ENCODE measurements at places on chromosomes 7 and 10.

DNA sequence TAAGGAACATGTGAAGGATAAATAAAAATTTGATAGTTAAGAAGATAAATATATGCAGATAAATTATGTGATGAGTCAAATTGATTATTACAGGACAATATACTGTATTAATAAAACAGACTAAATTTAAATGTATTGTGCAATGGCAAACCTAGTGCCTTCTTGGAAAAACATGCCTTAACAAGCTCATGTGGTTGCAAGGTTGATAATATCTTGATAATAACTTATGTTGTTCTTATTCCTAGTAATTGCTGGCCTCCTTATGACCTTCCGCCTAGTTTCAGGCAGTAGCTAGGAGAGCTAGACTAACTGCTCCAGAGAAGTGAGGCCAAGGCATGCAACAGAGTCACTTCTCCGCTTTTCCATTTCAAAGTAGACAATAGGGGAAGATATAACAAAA lies 7.6 kb upstream of the RAB11FIP2 start:
- no peak for DNase-seq

- DNase-seq, result no peak
Observed at GRCh38 chr10:103082683-103083082, 110.4 kb downstream of the NT5C2 start.

GRCh38 chr10:30577048-30577447 lies 52.5 kb downstream of the LYZL2 start:
- no peak for DNase-seq

GRCh38 chr10:18134921-18135320 lies 5.3 kb upstream of the CACNB2 start:
- DNase-seq, result no peak

DNA sequence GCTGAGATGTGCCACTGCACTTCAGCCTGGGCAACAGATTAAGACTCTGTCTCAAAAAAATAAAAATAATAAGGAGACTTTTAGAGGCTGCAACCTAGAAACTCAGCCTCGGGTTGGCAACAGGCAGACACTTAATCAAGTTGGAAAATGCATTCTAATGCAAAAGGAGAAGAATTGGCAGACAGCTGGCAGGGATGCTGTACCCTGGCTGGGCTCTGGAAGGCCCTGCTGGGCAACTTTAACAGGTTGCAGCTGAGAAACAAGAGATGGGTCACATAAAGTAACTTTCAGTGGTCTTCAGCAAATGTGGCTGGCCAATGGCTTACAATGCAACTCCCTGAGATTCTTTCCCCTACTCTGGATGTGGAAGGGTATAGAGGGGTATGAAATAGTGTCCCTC lies 1225.7 kb downstream of the TYW1 start:
- no peak for DNase-seq

- DNase-seq, result no peak
Observed at GRCh38 chr10:74072503-74072902, 74.6 kb downstream of the VCL start.

DNA sequence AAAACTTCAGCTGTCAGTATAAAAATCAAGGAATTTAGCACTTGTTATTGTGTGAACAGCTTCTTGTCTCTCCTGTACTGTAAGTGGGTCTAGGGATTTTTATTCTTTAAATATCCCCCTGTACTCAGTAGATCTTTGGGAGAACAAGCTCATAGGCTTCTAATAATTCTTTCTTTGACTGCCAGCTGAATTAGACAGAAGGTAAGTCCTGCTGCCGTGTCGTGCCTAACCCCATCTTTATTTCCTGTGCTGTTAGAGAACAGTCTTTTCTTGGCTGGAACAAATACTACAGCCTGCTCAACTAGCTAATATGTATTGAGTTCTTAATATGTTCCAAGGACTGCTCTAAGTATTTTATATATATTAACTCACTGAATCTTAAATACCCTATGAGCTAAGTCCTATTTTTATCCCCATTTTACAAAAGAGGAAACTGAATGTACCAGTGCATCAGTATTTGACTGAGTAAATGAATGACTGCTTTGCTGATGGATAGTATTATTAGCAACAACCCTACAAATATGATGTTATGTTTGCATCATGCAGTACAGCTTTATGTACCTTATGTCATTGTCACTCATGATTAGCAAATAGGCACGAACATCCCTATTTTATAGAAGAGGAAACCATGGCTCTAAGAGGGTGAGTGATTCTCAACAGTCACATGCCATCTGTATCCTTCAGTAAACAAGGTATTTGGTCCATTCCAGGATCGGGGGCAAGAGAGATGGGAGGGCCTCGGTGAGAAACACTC lies 5.5 kb upstream of the DUSP5 start:
- DNase-seq, result no peak

DNA sequence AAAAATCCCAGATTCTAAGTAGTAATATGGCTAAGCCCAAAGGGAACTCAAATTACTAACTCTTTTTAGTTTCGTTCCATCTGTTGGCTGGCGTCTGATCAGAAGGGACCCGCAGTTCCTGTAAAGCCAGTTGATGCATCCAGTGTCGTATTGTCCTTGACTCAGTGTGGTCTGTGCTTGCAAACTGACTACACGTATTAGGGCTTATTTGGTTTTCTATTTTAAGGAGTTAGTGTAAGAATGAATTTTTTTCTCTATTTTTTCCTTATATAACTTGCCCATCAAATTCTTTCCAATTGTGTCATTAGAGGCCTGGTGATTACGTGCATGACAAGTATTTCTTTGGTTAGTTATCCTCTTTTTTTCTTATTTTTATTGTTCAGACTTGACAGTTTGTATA lies 9.7 kb downstream of the ABCA13 start:
- no peak for DNase-seq

DNA sequence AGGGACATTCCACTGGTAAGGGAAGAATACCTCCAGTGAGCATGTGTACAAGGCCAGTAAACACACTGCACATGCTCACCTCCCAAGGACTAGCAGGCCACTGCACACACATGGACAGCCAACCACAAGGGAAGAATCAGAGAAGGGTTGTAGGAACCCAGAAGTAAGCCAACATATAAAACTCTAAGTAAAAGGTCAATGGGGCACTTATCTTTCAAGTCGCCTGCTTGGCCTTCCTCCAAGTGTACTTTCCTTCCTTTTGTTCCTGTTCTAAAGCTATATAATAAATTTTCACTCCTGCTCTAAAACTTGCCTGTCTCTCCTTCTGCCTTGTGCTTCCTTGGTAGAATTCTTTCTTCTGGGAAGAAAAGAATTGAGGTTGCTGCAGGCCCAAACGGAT lies 33.0 kb downstream of the ORC5 start:
- no peak for DNase-seq

DNA sequence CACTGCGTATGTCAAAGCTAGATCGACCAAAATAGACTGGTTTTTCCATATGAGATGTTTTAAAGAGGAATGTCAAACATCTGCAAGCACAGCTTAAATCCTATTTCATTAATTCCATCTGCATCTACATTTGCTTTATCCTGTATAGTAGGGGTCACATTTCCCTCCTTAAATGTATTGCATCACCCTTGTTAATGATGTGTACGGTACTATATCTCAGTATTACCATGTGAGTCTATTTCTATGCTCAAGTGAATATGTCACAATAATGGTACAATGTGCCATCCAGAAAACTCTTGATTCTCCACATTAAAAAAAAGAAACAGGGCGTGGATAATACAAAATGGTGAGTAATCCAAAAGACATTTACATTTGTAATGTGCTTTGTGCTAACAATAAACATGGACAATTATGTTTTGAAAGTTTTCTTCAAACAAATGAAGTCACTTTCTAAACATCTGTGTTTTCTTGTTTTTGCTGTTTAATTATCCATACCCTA lies 56.6 kb downstream of the TWIST1 start:
- DNase-seq, result no peak

DNA sequence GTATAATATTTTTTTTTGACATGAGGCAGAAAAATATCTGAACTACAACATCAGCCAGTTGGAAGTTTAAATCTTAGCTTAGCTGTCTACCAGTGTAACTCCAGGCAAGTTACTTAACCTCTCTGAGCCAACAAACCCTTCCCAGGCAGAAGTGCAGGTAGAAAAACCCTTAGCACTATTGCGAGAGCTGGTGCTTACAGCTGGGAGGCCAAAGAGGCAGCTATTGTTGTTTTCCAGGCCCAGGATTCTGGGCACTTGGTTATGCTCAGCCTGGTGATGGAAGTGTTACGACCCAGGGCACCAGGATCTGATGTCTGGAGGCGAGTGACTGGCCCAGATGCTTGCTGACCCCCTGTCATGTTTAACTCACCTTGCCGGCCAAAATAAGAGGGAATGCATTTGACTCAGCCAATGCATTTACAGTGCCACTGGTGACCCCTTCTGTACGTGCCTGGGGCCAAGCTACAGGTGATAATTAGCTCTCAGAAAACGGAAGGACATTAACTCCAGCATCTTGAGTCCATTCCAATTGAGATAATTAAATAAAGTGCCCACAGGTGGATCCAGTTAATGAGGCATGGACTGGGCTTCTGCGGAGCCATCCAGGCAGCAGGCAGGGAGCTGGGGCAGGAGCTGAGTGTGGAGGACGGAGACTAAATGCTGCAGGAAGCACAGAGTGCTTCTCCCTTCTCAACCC lies 126.5 kb upstream of the HABP2 start:
- no peak for DNase-seq

GRCh38 chr7:4774658-4775249 lies 669 bp upstream of the AP5Z1 start:
- DNase-seq, result no peak

- DNase-seq, result no peak
Observed at GRCh38 chr7:115789901-115790300, 240.7 kb downstream of the TFEC start.

- DNase-seq, result no peak
Observed at GRCh38 chr10:128054163-128054970, 71.9 kb downstream of the MKI67 start.

DNA sequence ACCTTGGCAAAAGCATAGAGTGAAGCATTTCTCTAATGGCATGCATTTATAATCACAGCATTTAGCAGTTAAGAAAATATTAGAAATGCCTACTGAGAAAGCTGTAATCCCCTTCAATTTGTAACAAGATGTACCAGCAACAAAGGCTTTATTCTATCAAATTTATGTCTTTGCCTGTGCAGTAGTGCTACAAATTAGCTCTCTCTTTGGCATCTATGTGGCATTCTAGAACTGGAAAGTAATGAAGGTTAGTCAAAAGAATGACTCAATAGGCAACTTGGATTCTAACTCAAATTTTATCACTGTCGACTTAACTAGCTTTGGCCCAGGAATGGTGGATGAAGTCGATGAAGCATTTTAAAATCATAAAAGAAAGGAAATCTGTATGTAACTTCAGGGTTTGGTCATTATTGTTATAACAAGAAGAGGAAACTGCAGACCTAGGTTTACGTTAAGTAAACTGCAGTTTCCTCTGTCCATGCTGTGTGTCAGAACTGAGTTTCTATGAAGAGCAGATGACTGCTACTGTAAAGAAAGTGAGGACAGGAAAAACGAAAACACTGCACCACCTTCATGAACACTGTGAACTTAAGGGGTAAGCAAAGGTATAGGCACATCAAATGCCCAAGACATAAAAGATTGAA lies 140.0 kb downstream of the RAPGEF5 start:
- no peak for DNase-seq

GRCh38 chr7:117176206-117176605 lies 146.7 kb downstream of the WNT2 start:
- no peak for DNase-seq

- no peak for DNase-seq
Observed at GRCh38 chr7:53237344-53237913, 202.0 kb downstream of the POM121L12 start.

- DNase-seq, result no peak
Observed at GRCh38 chr10:20891338-20891714, 5.8 kb downstream of the NEBL start.

DNA sequence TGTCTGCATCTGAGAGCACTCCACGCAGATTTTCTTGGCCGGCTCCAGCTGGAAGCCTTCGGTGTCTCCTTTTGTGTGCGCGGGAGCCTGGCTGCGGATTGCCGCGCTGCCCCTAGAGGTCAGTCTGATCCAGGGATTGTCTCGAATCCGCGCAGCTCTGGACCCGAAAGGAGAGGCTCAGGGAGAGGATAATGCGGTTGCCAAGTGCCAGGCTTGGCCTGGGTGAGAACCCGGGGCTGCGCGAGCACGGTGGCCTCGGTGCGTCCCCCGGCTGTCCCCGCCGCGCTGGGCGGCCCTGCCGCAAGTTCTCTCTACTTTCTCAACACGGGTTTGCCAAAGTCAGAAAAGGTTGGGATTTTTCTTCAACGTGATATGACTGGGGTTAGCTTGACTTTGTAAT lies 140.9 kb downstream of the ADCYAP1R1 start:
- no peak for DNase-seq

DNA sequence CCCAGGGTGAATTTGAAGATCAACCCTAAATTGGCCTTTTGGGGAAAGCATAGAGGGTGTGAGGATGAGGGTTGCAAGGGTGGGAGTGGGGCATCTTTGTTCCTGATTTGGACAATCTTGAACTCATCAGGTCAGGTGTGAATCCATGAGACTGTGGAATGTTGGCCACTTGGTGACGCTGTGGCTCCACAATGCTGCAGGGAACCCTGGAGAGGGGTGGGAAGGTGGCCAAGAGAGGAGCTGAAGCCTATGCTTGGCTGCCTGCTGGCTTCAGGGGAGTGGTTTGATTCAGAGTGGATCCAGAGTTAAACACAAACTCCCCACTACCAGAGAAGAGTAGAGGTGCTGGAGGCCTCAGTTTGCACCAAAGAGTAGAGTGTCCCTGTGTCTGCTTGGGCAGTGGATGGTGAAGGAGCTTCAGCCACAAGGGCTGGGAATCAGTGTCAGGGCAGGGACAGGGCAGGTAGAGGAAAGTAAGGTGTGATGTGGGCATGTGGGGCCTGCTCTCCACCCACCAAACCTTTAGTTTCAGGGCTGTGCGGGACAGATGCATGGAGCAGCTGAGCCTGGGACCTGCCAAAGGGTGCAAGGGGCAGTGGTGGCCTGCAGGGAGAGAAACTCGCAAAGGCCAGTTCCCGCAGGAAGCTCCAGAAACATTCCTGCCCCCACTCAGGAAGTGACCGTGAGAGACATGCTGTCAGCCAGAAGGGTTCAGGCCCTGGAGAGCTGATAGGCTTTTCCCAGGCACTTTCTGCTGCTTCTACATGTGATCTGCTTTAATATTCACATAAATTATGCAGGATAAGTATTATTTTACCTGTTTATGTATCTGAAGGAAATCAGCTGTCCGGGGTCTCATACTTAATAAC lies 81.0 kb upstream of the PRSS58 start:
- DNase-seq, result no peak

- no peak for DNase-seq
Observed at GRCh38 chr7:54180796-54181195, 361.4 kb upstream of the VSTM2A start.

- no peak for DNase-seq
Observed at GRCh38 chr10:126130271-126130710, 233.9 kb downstream of the FANK1 start.

DNA sequence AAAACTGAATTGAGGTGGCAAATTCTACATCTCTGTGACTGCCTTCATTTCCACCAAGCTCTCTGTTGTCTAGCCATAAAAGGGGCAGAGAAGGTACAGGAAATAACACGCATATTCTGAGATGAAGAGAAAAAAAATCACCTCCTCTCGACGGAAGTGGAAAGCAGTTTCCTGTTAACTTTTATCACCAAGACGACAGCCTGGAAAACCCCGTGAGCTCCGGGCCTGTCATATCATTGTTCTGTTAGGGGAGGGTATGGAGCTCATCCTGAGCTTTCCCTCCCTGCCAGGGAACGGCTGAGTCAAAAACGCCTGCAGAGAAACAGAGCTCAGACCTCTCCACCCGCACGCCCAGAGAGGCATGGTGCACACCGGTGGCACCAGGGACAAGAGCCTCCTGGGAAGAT lies 200.3 kb downstream of the PRPF18 start:
- no peak for DNase-seq

Measured in NCI-H1436 treated with DMSO at 0.1 percent for 48 hours (cell line).